ENCODE measurements at places on chromosomes 7 and 10.

- DNase-seq: no peak
Measured at GRCh38 chr10:72011468-72011867, 47.3 kb downstream of the CHST3 start.

DNA sequence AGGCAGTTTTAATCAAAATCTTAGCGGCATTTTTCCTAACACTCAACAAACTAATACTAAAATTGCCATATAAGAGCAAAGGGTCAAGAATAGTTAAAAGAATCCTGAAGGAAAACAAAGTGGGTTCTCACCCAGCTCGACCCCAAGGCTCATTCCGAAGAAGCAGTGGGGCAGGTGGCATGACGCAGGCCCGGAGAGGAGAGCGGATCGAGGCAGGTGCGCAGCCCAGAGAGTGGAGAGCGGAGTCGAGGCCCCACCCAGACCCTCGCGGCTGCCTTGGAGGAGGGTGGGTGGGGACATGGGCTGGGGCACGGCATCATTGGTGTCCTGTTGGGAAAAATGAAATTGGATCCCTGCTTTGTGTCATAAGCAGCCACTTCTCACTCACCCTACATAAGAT is 109.8 kb downstream of the INPP5A start:
- no peak for DNase-seq

DNA sequence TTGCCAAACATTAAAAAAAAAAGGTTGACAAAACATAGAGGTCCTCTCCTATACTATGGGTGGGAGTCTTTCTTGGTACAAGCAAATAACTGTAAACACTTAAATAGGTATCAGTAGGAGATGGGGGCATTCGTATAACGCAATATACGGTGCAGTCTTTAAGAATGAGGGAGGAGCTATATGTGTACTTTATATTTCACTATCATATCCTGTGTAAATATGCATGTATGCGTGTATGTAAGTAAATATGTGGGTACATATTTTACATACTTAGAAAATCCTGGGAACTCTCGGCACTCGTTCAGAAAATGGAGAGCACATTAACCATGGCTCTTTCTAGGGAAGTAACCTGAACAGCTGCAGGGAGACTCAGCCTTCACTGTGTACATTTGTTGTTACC is 82.0 kb upstream of the LRRC18 start:
- no peak for DNase-seq

- no peak for DNase-seq
Measured at GRCh38 chr7:121429798-121430197, 33.7 kb upstream of the FAM3C start.
